BE2C (cell line): ENCODE measurements at places on chromosomes 7 and 10.

GRCh38 chr10:30893208-30893607, 138.5 kb downstream of the ZNF438 start:
- DNase-seq = no peak

- DNase-seq = no peak
These were observed 21.9 kb downstream of the PCBD1 start for GRCh38 chr10:70866424-70866823.

DNA sequence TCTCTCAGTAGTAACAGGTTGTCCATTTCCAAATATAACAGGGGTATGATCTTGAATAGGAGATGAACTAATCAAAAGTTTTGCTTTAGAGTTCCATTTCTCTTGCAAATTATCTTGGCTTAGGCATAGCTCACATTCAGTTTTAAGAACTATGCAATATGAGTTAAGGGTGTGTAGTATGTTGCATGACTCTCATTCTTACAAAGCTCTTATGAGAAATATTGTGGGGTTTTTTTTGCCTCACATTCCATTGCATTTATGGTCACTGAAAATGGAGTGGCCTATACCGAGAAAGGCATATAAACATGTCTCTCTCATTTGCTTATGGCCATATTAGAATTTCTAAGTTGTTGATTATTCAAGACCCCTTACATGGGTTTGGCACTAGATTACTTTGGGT, 48.5 kb upstream of the LAMB1 start:
- DNase-seq = no peak

GRCh38 chr7:36986948-36987724, 262.8 kb upstream of the AOAH start:
- DNase-seq = peak; percentile 69

DNA sequence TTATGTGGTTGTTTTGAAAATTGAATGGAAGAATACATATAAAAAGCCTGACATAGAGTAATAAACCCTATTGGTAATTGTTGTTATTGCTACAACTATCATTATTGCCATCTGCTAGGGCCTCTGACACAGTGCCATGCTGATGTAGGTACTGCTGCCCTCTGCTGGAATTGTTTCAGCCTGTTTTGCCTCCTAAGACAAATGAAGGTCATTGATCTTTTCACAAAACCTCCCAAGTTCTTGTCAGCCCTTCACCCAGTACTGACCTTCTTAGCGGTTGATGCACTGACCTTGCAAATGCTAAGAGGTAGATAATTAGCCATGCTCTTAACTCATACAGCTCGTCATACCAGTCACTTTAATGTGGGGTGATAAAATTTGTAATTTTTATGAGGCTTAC, 975.2 kb downstream of the SORCS1 start:
- peak; percentile 43 for DNase-seq

DNA sequence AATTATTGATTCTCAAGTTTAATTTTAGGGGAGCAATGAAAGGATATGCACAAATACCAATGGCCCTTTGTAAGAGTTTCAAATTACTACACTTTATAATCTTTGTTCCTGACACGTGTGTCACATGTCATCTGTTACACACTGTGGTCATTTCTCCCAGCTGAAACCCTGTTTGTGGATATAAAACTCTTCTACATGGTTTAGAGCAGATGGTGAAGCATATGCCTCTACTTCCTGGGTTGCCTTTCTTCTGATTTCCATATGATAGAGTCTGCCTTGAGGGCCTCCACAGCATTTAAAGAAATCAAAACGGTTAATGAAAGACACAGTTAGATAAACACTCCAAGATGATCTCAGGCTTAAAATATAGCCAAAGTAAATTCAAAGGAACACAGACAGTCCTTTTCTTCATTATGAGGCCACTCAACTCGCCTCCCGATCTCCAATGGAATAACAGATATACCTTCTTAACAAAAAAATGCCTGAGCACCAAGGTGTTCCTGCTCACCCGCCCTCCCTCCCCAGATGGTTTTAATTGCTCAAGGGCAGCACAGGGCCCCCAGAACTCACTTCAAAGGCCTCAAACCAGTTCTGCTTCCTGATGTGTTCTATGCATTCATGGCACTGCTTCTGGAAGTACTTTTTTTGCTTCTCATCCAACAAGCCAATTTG, 75.0 kb downstream of the CPVL start:
- no peak for DNase-seq

- no peak for DNase-seq
These were observed 106.6 kb downstream of the ADAM22 start for GRCh38 chr7:88040694-88041093.

DNA sequence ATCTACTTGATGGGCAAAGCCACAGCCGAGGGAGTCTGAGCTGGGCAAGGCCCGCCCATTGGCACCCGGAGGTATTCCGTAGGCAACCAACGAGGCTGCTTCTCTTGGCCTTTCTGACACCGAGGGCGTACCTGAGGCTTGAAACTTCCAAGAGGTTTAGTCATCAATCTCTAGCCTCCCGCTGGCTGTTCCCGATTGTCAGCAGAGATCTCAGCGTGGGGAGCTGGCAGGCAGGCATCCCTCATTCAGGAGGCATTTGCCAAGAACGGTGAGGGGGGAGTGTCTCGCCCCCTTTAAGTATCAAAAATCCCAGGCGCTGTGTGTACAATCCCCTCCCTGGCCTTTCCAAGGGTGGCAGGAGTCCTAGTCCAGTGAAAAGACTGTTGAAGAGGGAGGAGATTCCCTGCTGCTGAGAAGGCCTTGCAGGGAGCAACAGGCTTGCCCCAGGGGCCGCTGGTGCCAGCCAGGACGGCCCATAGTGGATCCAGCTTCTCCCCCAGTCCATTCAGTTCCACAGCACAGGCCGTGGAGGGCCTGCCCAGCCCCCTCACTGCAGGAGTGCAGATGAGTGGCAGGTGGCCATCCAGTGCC, 39.7 kb downstream of the OAT start:
- DNase-seq = no peak

GRCh38 chr10:3217853-3218252, 45.3 kb upstream of the PITRM1 start:
- DNase-seq = no peak

- no peak for DNase-seq
These were observed 18.5 kb downstream of the ARMC10 start for GRCh38 chr7:103093429-103093828.

DNA sequence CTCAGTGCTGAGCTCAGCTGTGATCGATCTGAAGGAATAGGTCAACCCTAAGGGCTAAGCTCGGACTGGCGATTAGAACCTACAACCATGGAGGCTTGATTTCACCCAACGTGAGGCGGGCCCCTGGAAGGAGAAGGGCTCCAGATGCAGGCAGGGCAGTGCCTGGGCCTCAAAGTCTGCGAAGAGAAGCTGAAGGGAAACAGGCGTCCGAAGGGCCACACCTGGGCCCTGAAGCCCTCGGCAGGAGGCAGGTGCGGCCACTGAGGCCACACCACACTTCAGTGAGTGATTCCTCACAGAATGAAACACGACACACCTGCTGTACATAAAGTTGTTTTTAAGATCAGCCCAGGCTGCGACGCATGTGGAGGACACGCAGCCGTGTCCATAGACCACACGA, 198.7 kb downstream of the PTPRN2 start:
- no peak for DNase-seq

DNA sequence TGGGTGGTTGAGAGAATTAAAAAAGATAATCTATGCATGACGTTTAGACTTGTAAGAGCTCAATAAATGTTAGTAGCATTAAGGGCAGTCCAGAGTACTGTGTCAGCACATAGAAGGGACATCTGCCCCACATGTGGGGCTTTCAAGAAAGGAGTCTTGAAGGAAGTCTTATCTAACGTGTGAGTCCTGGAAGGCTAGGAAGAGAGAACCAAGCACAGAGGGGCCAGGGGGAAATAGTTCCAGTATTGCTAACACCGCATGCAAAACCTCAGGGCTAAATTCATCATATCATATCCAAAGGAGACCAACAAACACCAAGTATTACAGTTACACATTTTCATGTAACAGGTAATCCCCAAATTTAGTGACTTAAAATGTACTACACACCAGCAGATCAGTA, 122.7 kb downstream of the AOAH start:
- DNase-seq = no peak

DNA sequence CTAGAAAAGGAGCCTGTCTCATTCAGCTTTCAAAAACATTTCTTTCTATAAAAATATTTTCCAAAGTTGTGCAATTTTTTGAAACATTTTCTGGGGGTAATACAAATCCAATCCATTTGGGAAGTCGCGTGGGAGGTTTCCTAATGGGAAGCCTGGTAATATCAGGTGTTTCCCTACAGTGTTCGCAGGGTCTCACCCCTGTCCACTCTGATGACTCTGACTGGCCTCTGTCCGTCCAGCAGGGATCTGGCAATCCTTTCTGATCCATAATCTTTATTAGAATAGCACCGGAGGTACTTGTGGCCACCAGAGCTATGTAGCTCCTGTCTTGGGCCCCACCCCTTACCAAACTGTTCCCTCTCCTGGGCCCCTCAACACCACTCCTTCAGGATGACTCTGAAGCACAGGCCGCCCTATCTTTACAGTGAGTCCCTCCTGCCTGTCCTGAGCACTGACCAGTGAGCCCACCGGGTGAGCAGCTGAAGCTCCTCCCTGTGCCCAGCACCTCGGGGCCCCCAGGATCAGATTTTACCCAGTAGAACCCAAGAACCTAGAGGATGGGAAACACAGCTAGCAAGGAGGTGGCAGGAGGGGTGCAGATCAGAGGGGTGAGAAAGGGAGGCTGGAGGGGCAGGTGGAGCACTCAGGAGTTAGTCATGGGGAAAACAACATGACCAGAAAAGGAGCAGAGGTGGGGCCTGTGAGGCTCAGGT, 84.8 kb downstream of the PTPRE start:
- no peak for DNase-seq

DNA sequence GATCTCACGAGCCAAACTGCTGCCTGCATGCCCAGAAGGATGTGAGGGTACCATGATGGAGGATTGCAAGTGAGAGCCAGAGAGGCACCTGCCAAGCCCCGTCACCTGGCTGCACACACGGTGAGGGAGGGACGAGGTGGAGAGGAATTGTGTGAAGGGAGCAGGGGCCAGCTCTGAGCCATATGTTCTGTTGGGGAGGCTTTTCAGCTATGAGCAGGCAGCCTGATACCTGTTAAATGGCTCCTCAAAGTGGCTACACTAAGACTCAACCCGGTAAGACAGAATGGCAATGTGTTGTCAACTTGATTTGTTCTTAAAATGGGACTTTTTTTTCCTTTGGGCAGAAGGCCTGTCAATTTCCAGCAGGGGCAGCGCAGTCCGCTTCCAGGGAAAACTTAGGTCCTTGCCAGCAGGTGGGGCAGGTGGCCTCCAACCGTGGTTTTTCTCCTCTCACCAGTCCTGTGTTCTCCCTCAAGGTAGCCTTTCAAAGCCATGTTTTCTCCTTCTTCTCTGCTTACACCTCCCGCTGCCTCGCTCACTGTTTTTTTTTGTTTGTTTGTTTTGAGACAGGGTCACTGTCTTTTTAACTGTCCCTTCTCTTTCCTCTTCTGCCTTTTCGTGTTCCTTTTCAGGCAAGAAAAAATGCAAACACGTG, 57.7 kb upstream of the ZNRF2 start:
- peak; percentile 47 for DNase-seq

- DNase-seq = no peak
These were observed 33.6 kb downstream of the ZEB1 start for GRCh38 chr10:31352436-31353226.

- DNase-seq = no peak
These were observed 435.7 kb upstream of the GALNT17 start for GRCh38 chr7:70696201-70696754.

GRCh38 chr7:20963556-20964280, 177.0 kb upstream of the SP8 start:
- DNase-seq = no peak

DNA sequence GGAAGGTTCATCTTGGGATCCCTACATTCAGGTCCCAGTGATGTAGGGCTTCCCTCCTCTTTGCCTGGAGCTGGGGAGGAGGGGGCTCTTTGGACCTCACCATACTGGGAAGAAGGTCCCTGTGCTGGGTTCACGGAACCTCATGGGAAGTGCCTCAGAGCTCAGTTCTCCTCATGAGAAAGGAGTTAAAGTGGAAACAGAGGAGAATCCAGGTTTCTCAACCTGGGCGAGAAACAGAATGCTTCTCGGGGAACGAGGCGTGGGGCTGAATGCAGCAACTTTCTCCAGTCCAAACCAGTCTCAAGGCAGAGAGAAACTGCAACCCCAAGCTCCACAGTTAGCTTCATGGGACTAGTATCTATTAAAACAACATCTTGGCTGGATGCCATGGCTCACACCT, 382.7 kb upstream of the FOXK1 start:
- no peak for DNase-seq

GRCh38 chr7:155263051-155263450, 34.6 kb upstream of the INSIG1 start:
- no peak for DNase-seq

- DNase-seq = no peak
These were observed 124.1 kb downstream of the CAMK1D start for GRCh38 chr10:12473491-12473890.

DNA sequence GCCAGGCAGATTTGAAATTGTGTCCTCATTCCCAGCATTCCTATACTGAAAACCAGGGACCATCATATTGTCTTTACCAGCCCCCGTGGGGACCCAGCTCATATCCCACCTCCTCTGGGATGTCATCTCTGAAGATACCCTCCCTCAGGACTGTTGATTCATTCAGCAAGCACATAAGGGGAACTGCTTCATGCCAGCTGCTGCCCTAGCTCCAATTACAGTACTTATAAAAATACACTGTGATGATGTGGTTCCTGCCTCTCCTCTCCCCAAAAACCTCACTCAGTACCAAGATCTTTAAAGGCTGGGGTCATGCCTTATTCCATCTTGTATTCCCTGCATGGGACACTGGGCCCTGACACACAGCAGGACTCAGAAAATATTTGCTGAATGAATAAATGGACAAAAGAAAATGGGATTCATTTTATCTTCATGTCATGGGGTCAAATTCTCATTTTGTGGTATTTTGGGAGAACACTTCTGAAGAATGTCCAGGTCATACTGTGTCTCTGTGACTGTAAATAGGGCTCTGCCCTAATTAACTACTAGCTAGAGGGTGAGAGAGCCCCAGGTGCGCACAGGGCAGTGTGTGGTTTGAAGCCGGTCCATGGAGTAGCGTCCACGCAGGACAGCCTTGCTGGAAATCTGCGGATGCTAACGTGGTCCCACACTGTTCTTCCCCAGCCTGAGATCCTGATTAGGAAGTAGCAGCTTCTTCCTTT, 29.0 kb upstream of the DAGLB start:
- no peak for DNase-seq

DNA sequence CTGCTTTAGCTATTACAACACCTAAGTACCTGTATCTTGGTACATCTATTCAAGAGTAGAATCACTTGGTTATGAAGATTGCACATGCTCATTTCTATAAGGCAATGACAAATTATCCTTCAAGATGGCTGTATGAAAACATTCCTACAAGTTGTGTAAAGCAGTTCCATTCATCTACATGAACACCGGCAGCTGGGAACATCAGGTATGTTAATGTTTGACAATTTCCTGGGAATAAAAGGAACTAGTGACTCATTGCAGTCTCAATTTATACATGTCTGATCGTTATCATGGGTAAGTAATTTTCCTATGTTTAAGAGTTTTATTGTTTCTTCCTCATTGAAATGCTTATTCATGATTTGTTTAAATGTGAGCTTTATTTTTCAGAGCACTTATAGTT, 203.2 kb upstream of the SEMA3E start:
- DNase-seq = no peak
